ENCODE measurements at places on chromosomes 5 and 9.

GRCh38 chr9:130785940-130786508 lies 49.0 kb upstream of the ABL1 start:
- DNase-seq = no peak

DNA sequence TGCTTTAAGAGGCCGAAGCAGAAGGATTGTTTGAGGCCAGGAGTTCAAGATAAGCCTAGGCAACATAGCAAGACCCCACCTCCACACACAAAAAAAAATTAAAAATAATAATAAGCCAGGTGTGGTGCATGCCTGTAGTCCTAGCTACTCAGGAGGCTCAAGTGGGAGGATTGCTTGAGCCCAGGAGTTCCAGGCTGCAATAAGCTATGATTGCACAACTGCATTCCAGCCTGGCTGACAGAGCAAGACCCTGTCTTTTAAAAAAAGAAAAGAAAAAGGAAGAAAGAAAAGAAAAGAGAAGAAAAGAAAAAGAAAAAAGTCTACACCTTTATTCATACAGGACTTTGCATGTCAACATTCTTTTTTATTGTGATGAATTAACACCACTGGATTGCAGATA lies 2125.8 kb downstream of the MAT2B start:
- DNase-seq = no peak

GRCh38 chr9:121744002-121744686 lies 92.7 kb downstream of the DAB2IP start:
- no peak for DNase-seq

GRCh38 chr9:26706223-26706622 lies 186.4 kb downstream of the CAAP1 start:
- no peak for DNase-seq

- DNase-seq = no peak
These were observed 1414.9 kb upstream of the NUDT12 start for GRCh38 chr5:104977529-104977928.

- DNase-seq = no peak
These were observed 446.8 kb downstream of the CCDC171 start for GRCh38 chr9:15999422-16000339.

DNA sequence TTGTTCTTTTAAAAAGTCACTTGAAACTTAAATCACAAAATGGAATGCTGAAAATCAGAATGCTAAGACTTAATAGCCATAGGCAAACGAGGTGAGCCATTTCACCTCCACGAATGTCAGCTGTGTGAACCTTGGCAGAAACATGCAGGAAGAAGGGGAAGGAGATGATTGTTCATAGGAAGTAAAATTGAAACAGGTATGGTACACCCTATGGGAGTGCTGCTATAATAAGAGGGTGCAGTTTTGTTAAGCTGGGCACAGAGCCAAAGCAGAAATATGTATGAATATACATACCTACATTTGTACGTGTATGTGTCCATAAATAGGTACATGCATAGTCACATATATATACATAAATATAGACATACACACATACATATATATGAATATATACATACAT lies 51.0 kb upstream of the SPINK5 start:
- DNase-seq = no peak

Measured in left kidney (tissue), 8 donors.